Thyroid gland (tissue), 4 donors: ENCODE measurements at places on chromosomes 5 and 9. TPM values are rescaled to one million over a fixed set of nuclear protein-coding genes. Genes with fewer than 3 reads are reported as not detected.
A peak's percentile ranks its signal among the peaks of the same experiment; 100 is the strongest.

The ANKRD55 gene
- total RNA-seq: not detected

The FOXE1 gene
- total RNA-seq: 405 TPM

The HNRNPH1 gene
- total RNA-seq: 477 TPM

GRCh38 chr9:70195456-70195855 is 63.3 kb upstream of the SMC5 start:
- H3K27me3 ChIP-seq: no peaks in the 10 kb centered on the region
- DNase-seq: no peak
- no peak overlapping the region for H3K27ac ChIP-seq
- H3K4me3 ChIP-seq: no peak overlapping the region
- H3K36me3 ChIP-seq: no peaks in the 10 kb centered on the region

DNA sequence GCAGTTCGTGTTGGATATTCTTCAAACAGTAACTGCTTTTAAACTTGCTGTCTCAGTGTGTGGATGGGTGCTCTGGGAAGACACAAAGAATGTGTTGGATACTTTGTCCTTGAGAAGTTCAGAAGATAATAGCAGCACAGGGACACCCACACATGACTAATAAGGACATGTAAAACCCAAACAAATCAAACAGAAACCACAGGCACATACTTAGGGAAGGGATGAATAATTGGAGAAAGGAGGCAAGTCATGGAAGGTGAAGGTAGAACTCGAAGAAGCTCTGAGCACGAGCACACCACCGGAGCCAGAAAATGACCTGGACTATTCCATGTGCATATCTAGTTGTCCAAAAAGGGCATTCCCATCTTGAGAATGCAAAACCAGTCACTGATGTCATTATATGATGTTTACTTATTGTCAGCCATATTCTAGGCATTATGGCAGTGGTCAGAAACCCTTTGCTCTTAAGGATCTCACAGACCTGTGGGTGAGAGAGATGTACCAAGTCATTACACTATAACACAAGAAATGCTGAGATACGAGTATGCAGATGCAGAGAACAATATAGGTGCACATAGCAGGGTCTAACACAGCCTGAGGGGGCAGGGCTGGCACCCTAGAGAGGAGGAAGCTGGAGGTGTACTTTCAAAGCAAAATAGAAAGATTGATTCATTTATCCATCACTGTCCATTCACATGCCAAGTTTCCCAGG is 152.9 kb downstream of the PIK3R1 start:
- H3K27me3 ChIP-seq: no peaks in the 10 kb centered on the region
- H3K4me1 ChIP-seq: peaks cover 8% of the 10 kb centered on the region
- no peaks in the 10 kb centered on the region for H3K36me3 ChIP-seq
- no peak overlapping the region for H3K4me3 ChIP-seq

The SPATA31E1 gene
- not detected for total RNA-seq

DNA sequence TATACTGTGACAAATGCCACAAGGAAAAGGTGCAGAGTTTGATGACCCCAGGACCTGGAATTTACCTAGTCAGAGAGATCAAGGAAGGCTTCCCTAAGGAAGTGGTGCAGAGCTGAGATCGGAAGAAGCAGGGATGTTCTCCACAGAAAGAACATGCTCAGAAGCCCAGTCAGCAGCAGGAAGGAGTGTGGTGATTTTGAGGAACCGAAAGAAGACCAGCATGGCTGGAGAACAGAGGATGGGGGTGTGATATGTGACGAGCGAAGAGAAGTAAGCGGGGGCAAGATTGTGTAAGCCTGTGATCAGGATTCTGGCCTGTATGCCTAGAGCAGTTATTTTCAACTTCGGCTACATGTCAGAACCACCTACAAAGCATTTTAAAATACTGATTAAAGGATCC is 18.7 kb upstream of the PIK3R1 start:
- H3K4me1 ChIP-seq: no peaks in the 10 kb centered on the region
- no peak for DNase-seq
- H3K27me3 ChIP-seq: no peaks in the 10 kb centered on the region
- no peak overlapping the region for H3K27ac ChIP-seq

- no peak for DNase-seq
- H3K4me1 ChIP-seq: no peaks in the 10 kb centered on the region
- H3K4me3 ChIP-seq: no peak overlapping the region
- H3K36me3 ChIP-seq: no peaks in the 10 kb centered on the region
Measured at GRCh38 chr9:71483436-71483835, 284.9 kb downstream of the CEMIP2 start.

- no peaks in the 10 kb centered on the region for H3K27me3 ChIP-seq
- no peaks in the 10 kb centered on the region for H3K36me3 ChIP-seq
- H3K4me3 ChIP-seq: no peak overlapping the region
- H3K4me1 ChIP-seq: peaks cover 17% of the 10 kb centered on the region
Measured at GRCh38 chr5:90169078-90169477, 240.5 kb downstream of the CETN3 start.

The EMB gene
- total RNA-seq: 59.7 TPM

GRCh38 chr5:71483355-71483754 is 27.9 kb downstream of the BDP1 start:
- no peak overlapping the region for H3K27ac ChIP-seq
- H3K27me3 ChIP-seq: no peaks in the 10 kb centered on the region
- DNase-seq: no peak
- H3K36me3 ChIP-seq: peaks cover 33% of the 10 kb centered on the region

DNA sequence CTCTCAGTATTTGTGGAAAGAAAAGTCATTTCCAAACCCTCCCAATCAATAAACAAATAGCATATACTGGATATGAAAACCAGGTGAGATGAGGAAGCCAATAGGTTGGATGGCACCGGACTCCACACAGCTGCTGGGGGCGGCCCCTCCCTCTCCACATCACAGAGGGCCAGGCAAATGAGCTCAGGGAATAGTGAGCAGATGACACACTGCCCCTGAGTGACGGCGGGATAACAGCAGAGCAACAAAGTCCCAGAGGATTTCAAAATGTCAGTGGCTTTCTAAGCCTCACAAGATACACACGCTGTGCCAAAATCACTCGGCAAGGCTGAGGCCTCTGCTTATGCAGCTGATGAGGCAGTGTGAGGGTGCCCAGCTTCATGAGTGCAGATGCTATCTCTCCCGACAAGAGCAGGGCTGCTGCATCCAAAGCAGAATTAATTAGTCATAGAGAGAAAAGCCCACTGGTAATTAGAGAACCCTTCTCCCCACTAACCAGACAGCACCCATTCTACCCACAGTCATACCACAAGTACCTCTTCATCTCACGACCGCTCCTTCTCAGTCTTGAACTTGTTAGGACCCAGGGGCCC is 235.0 kb upstream of the NFIL3 start:
- H3K36me3 ChIP-seq: no peaks in the 10 kb centered on the region
- H3K27me3 ChIP-seq: no peaks in the 10 kb centered on the region
- H3K4me1 ChIP-seq: no peaks in the 10 kb centered on the region
- H3K27ac ChIP-seq: no peak overlapping the region

- H3K27me3 ChIP-seq: no peaks in the 10 kb centered on the region
- no peaks in the 10 kb centered on the region for H3K36me3 ChIP-seq
- H3K4me1 ChIP-seq: no peaks in the 10 kb centered on the region
- H3K27ac ChIP-seq: no peak overlapping the region
- no peak for DNase-seq
- H3K4me3 ChIP-seq: no peak overlapping the region
Measured at GRCh38 chr5:21391506-21391905, 1403.5 kb upstream of the CDH18 start.

The ANKRD18B gene
- 2.0 TPM for total RNA-seq

- peaks cover 19% of the 10 kb centered on the region for H3K4me1 ChIP-seq
- no peak overlapping the region for H3K27ac ChIP-seq
- peak; percentile 80 for DNase-seq
- no peaks in the 10 kb centered on the region for H3K27me3 ChIP-seq
Measured at GRCh38 chr5:172466062-172466461, 11.7 kb upstream of the SH3PXD2B start.

GRCh38 chr9:95090871-95091577 is 226.5 kb downstream of the FANCC start:
- peaks cover 65% of the 10 kb centered on the region for H3K4me1 ChIP-seq
- H3K27ac ChIP-seq: peak overlapping the region; percentile 93
- no peak for DNase-seq
- no peak overlapping the region for H3K4me3 ChIP-seq
- peaks cover 8% of the 10 kb centered on the region for H3K36me3 ChIP-seq
- no peaks in the 10 kb centered on the region for H3K27me3 ChIP-seq

- no peaks in the 10 kb centered on the region for H3K36me3 ChIP-seq
- DNase-seq: no peak
- H3K27ac ChIP-seq: no peak overlapping the region
- no peaks in the 10 kb centered on the region for H3K27me3 ChIP-seq
- no peak overlapping the region for H3K4me3 ChIP-seq
- peaks cover 6% of the 10 kb centered on the region for H3K4me1 ChIP-seq
Measured at GRCh38 chr9:89274838-89275237, 36.2 kb upstream of the CKS2 start.

The SLC4A9 gene
- 0.45 TPM for total RNA-seq

- no peak for DNase-seq
- no peak overlapping the region for H3K4me3 ChIP-seq
- H3K27me3 ChIP-seq: no peaks in the 10 kb centered on the region
- no peaks in the 10 kb centered on the region for H3K4me1 ChIP-seq
- no peaks in the 10 kb centered on the region for H3K36me3 ChIP-seq
- H3K27ac ChIP-seq: no peak overlapping the region
Measured at GRCh38 chr5:114952876-114953275, 216.8 kb downstream of the TRIM36 start.

GRCh38 chr9:108780942-108781734 is 74.6 kb downstream of the ACTL7B start:
- no peak overlapping the region for H3K4me3 ChIP-seq
- no peaks in the 10 kb centered on the region for H3K36me3 ChIP-seq
- H3K27me3 ChIP-seq: no peaks in the 10 kb centered on the region
- DNase-seq: peak; percentile 39

DNA sequence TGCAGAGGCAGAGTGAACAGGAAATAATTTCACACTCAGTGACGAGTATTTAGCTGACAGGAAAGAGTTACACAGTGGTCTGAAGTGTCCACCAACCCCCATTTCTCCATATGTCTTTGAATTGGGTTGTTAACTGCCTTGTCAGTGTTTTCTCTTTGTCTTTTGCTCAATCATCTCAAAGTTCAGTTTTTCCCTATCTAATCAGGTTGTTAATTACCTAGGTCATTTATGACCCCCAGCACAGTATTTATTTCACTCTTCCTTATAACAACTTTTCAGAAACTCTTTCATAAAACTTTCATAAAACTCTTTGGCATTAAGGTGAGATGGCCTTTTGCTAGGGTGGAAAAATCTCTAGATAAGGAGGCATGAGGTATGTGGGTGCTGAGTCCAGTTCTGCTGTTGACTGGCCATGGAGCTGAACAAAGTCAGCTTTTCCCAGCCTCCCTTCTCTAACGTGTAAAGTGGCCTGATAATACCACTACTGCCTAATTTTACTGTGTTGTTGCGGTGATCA is 5.2 kb upstream of the ALDOB start:
- H3K4me1 ChIP-seq: no peaks in the 10 kb centered on the region
- DNase-seq: no peak
- no peaks in the 10 kb centered on the region for H3K27me3 ChIP-seq
- no peak overlapping the region for H3K27ac ChIP-seq
- H3K36me3 ChIP-seq: no peaks in the 10 kb centered on the region
- H3K4me3 ChIP-seq: no peak overlapping the region

The TNC gene
- total RNA-seq: 21.8 TPM

- H3K27ac ChIP-seq: peak within 1 kb of the TSS; percentile 64
- no peaks in the 10 kb centered on the region for H3K27me3 ChIP-seq
- H3K4me1 ChIP-seq: peaks cover 13% of the 10 kb centered on the region
- no peaks in the 10 kb centered on the region for H3K36me3 ChIP-seq
- DNase-seq: peak; percentile 58
- peak within 1 kb of the TSS; percentile 63 for H3K4me3 ChIP-seq
Measured at GRCh38 chr5:177426566-177427210, at the start of gene GRK6. Gene GRK6 (plus strand): TSS chr5:177426676. CDS start chr5:177426846, 170 bp downstream.

DNA sequence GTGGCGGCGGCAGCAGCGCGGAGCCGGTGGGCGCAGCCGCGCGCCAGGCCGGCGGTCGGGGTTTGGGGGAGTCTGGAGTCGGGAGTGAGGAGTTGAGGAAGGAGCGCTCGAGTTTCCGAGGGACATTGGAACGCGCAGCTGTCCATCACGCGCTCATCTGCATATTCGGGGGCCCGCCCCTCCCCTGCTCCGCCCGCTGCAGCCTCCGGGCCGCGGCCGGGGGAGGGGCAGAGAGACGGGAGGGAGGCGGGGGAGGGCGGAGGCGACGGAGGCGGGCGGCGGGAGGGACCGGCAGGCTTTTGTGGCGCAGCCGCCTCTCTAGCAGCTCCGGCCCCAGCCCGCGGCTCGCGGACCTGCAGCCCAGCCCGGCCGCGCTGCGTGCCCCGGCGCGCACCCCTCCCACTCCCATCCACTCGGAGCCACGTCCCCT is at the start of gene IRX2:
Gene IRX2, minus strand, starts transcription at position 86 of the 430 bp plus-strand sequence. CDS start 264 bp downstream, outside the sequence.
- no peaks in the 10 kb centered on the region for H3K36me3 ChIP-seq
- no peak within 1 kb of the TSS for H3K27ac ChIP-seq
- DNase-seq: peak; percentile 77
- no peak within 1 kb of the TSS for H3K4me3 ChIP-seq
- peaks cover 18% of the 10 kb centered on the region for H3K4me1 ChIP-seq

DNA sequence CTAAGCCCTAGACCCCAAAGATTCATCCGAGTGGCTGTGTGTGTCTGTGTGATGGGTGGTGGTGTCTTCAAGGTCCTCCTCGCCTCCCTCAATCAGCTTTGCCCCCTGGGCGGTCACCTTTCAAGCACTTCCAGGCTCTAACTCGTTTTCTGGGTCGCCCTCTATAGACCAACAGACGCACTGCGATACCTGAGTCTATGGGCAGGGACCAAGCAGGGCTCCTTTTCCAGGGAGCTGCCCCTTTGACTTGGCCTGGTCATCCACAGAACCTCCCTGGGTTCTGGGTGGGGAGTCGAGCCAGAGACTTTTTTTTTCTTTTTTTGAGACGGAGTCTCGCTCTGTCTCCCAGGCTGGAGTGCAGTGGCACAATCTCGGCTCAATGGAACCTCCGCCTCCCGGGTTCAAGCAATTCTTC is 1.1 kb downstream of the SLC27A4 start:
- peak; percentile 73 for DNase-seq
- H3K27me3 ChIP-seq: no peaks in the 10 kb centered on the region
- no peak overlapping the region for H3K4me3 ChIP-seq
- H3K36me3 ChIP-seq: peaks cover 15% of the 10 kb centered on the region
- no peak overlapping the region for H3K27ac ChIP-seq

- no peak overlapping the region for H3K27ac ChIP-seq
- DNase-seq: no peak
- H3K36me3 ChIP-seq: no peaks in the 10 kb centered on the region
- no peaks in the 10 kb centered on the region for H3K4me1 ChIP-seq
- no peaks in the 10 kb centered on the region for H3K27me3 ChIP-seq
Measured at GRCh38 chr9:8388132-8388531, 588.6 kb upstream of the DMAC1 start.

The GKAP1 gene
- total RNA-seq: 15.9 TPM

DNA sequence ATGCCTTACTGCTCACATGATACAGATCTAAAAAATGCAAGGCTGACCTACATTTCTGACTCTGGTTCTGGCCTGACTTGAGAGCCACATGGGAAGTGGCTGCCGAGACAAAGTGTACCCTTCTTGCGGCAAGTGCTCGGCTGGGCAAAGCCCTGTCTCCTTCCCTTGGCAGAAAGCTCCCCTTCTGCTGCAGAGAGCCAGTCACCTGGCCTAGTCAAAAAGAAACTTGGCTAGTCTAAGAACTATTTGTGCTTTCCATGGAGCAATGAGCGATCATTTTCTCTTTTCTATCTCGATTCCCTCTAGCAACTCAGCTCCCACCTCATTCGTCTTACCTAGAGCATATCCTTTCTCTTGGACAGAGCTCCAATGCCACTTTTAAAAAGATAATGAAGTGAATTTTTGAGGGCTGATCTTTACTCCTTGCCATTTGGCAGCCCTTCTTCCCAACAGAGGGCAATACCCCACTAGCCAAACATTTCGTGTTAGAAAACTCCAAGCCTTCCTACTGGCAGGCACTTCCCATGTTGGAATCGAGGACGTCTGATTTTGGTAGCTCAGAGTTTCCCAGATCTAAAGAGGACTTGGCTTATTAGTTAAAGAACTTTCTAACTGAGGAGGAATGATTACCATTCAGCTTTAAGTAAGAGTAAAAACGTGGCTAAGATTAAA is 108.1 kb upstream of the PRRC1 start:
- no peak overlapping the region for H3K4me3 ChIP-seq
- DNase-seq: peak; percentile 84
- no peak overlapping the region for H3K27ac ChIP-seq
- H3K27me3 ChIP-seq: no peaks in the 10 kb centered on the region
- H3K4me1 ChIP-seq: peaks cover 13% of the 10 kb centered on the region
